Glutamatergic neuron (in vitro differentiated cells): ENCODE measurements at places on chromosomes 3 and 15.

GRCh38 chr3:147574621-147575020 is 165.5 kb downstream of the ZIC1 start:
- DNase-seq = no peak

GRCh38 chr15:36426691-36427090 is 152.7 kb upstream of the CDIN1 start:
- DNase-seq = no peak

GRCh38 chr15:85164841-85165466 is 183.3 kb downstream of the PDE8A start:
- DNase-seq = no peak

GRCh38 chr3:97670952-97671351 is 93.6 kb upstream of the ARL6 start:
- DNase-seq = no peak

DNA sequence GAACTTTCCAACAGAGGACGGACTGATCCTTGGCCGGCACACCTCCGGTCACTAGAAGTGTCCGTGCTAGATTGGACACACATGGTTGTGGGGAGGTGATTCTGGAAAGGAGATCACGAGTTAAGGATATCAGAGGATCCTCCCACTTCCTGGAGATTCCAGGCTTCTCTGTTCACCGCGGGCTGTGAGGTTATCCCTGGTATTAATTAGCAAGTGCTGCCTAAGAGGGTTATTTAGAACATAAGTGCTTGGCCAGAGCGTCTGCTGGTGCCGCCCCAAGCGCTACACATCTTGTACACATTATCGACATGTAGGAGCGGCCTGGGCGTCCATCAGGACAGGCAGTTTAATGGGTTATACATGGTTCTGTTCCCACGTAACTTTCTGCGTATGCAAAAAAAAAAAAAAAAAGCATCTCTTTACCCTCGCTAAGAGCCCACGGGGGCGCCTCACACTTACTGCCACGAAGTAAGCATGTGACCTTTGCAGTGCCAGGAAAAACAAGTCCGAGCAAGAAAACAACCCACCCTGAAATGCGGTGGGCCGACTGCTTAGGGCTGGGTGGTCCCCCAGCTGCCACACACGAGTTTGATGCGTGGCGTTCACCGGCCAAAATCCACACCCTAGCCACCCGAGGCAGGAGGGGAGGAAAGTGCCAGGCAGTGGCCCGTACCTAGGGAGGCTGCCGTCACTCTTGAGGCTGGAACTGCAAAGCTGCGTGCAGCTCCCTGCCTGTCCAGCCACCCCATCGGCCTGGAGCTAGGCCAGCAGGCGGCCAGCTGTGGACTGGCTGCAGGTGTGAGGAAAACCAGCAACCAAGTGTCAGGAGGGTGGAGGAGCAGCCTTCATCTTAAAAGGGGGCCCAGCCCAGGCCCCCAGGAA is 78.0 kb downstream of the CPN2 start:
- DNase-seq = no peak

GRCh38 chr3:46900007-46900292 is 22.4 kb downstream of the PTH1R start:
- DNase-seq = no peak

DNA sequence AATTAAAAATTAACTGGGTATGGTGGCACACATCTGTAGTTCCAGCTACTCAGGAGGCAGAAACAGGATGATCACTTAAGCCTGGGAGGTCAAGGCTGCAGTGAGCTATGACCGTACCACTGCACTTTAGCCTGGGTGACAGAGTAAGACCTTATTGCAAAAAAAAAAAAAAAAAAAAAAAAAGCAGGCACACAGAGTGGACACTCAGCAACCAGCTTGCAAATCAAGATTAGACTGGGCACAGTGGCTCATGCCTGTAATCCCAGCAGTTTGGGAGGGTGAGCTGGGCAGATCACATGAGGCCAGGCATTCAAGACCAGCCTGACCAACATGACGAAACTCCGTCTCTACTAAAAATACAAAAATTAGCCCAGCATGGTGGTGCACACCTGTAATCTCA is 5.4 kb downstream of the CLN6 start:
- no peak for DNase-seq

- DNase-seq = no peak
Measured at GRCh38 chr15:49190586-49190985, 20.5 kb downstream of the GALK2 start.

- no peak for DNase-seq
Measured at GRCh38 chr3:176951144-176951543, 246.1 kb downstream of the TBL1XR1 start.

DNA sequence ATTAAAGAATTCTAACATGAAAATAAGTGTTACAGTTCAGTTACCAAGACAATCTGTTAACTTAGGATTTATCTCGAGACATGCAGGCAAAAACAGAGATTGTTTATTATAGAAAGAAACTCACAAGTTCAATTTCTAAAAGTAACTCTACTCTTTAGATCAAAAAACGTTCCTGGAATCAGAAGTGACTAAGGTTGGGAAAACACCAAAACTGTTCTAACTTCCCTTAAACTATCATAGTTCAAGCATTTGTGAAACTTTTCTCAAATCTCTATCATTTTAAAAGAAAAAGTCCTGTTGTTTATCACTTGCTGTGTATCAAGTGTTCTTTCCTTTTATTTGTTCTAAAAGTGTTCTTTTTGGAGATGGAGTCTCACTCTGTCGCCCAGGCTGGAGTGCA is 8.7 kb downstream of the WDR82 start:
- no peak for DNase-seq

DNA sequence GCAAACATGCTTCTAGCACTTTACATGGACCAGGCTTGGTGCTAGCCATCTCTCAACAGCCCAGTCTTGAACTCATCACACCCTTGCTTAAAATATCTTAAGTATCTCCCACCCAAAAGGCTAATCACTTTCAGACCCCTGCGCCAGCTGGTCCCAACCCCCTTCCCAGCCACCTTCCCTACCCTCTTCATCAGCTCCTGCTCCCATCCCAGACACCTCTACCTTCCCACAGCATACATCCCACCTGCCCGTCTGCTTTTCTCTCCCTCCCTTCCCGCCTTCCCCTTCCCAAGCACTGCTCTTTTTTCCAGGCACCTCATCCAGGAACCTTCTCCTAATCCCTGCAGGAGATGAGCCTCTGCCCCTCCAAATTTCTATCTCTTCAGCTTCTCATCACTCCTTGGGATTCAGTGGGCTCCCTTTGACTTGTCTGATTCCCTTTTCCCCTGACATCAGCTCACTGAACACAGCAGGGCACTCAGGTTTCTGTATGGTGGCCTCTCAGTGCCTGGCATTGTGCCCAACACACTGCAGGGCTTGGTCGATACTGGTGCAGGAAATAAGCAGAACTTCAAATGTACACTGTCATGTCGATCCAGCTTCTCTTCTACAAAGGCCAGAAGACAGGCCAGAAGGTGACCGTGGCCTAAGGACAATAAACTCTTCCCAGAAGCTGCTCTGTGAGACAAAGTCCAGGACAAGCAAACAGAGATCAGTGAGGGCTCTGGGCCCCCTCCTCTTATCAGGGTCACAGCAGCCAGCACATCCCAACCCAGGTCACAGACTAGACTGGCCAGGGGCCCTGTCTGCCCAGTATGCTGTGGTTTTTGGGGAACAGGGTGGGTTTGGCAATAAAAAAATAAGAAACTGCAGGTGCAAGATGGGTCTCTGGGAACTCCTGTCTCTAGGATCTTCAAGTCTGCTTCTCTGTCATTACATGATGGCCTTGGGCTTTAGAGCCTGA is 2.2 kb upstream of the ITIH1 start:
- no peak for DNase-seq

GRCh38 chr15:67512140-67512539 is 8.8 kb upstream of the C15orf61 start:
- no peak for DNase-seq
